Foreskin keratinocyte (primary cell): ENCODE measurements at places on chromosomes 16 and 17.

- no peak for DNase-seq
Observed at GRCh38 chr17:81091774-81092517, 57.0 kb downstream of the BAIAP2 start.

DNA sequence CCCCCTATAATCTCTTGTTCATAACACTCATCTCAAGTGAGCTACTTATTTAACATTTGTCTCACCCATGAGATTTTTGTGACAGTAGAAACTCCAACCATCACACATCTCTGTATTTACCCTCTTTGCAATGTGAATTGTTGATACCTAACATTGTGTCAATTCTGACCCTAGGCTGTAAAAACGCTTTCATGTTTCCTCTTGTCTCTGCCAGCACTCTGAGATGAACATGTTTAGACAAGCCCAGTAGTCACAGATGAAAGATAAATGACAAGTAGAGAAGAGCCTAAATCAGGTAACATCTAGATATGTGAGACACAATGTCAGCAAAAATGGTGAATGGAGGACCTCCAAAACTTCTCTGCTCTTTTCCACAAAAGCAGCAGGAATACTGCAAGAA, 1254.5 kb upstream of the GOT2 start:
- peak; percentile 68 for DNase-seq

- no peak for DNase-seq
Observed at GRCh38 chr17:58339755-58340404, 11.3 kb upstream of the TSPOAP1 start.

- no peak for DNase-seq
Observed at GRCh38 chr16:15031179-15031578, 24.7 kb downstream of the NTAN1 start.

- no peak for DNase-seq
Observed at GRCh38 chr16:89900885-89901284, 17.8 kb upstream of the MC1R start.

- DNase-seq = peak; percentile 86
Observed at GRCh38 chr17:28282596-28282995, 36.4 kb upstream of the TMEM97 start.

- DNase-seq = peak; percentile 30
Observed at GRCh38 chr17:49739641-49740271, 24.2 kb downstream of the FAM117A start.

GRCh38 chr17:9232591-9233270, 211.4 kb downstream of the NTN1 start:
- no peak for DNase-seq

DNA sequence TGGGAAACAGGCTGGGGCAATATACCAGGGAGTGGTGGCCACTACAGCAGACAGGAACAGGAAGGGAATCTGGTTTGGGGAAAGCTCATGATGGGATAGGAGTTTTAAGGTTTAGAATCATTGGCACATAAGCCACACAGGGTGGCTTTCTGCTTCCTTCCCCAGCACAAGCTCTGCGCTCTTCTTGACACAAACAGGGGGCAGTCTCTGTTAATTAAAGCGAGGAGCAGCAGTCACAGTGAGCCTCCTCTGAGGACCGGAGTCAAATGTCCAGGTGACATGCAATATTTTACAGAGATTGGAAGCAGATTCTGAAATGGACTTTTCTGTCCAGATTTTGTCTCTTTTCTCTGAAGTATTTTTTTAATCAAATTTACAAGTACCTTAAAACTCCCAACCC, 2.8 kb upstream of the SHISA9 start:
- DNase-seq = no peak

DNA sequence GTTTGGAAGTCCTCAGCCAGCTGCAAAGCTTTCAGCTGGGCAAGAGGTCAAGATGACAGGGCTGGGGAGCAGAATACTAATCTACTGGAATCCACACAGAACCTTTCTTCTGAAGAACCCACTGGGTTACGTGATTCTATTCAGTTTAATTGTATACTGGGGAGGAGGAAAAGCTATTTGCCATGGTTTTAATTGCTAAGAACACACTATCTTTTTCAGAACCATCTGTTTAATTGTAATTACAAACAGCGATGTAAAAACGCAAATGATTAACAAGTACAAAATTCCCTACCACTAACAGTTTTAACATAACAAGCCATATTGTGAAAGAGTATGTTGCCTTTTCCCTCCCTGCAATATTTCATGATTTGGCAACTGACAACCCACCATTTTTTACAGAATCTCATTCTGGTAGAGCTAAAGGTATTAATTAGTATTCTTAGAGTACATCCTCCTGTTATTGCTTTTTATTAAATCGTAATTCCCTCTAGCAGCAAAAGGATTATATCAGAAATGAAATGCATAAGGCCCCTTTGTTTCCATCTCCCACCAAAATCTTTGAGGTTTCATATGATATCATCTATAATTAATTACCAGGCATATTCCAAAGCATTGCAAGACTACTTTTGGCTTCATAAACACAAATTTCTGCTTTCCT, 12.1 kb downstream of the HYDIN start:
- no peak for DNase-seq

DNA sequence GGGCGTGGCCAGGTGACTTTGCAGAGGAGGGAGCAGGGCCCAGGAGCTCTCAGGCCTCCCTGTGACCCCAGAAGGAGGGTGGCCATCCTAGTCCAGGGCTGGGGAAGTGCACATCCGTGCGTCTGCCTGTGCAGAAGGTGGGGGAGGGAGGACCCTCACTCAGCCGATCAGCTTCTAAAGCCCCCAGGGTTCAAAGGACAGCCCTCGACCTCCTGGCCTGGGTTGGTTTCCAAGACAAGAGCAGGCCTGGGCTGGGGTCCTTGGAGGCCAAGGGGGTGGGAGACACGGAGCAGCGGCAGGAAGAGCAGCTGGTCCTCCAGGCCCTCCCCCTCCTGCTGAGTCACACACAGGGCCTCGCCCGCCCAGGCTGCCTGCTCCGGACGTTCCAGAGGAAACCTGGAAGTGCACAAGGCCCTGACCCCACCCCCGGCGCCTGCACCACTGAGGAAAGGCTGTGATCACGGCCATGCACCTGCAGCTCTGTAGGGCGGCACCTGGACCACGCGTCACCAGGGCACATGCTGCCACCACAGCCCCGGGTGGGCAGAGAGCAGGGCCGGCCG, 67.1 kb upstream of the ZNF469 start:
- DNase-seq = no peak

- DNase-seq = no peak
Observed at GRCh38 chr17:9798724-9799123, 7.3 kb upstream of the DHRS7C start.

DNA sequence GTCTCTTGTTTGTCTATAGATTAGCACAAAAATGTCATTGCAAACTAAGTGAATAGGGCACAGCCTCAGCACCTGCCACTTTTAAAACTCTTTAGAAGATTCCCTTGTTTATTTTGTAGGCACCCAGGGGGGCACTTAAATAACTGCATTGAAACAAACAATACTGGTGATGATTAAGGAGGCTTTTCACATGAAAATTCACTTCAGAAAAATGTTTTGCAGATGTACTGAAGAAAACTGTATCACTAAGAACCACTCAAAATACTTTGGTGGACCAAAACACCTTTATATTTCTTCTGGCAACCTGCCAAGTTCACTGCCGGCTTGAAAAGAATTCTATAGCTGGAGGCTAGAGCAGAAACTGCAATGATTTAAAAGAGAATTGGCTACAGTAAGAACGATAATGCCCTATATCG, 281.5 kb downstream of the TOX3 start:
- DNase-seq = no peak
